ENCODE measurements at places on chromosomes 1 and 21. TPM values are rescaled to one million over a fixed set of nuclear protein-coding genes. Genes with fewer than 3 reads are reported as not detected.

GUCA2A gene
- total RNA-seq = not detected

NTRK1 gene
- 7.5 TPM for total RNA-seq

TEKT2 gene
- total RNA-seq = 4.8 TPM

OR2T29 gene
- not detected for total RNA-seq

MYOC gene
- 0.27 TPM for total RNA-seq

CFHR1 gene
- total RNA-seq = not detected

PRAMEF11 gene
- total RNA-seq = not detected

RHCE gene
- 2.4 TPM for total RNA-seq

NTMT2 gene
- not detected for total RNA-seq

KRTAP19-3 gene
- total RNA-seq = not detected

All from hematopoietic multipotent progenitor cell (in vitro differentiated cells).